Sigmoid colon (tissue), 7 donors: ENCODE measurements at places on chromosomes 6 and 20. TPM values are rescaled to one million over a fixed set of nuclear protein-coding genes. Genes with fewer than 3 reads are reported as not detected.

The LRFN2 gene
- total RNA-seq, result not detected

The SUMO4 gene
- 11.1 TPM for total RNA-seq

The RHAG gene
- 0.83 TPM for total RNA-seq

The IL20RA gene
- 1.8 TPM for total RNA-seq

GRCh38 chr20:37980383-37980782 lies 52.9 kb downstream of the TTI1 start:
- DNase-seq, result no peak
- H3K4me1 ChIP-seq, result no peaks in the 10 kb centered on the region
- peaks cover 3% of the 10 kb centered on the region for H3K36me3 ChIP-seq
- H3K27me3 ChIP-seq, result no peaks in the 10 kb centered on the region
- H3K4me3 ChIP-seq, result no peak overlapping the region
- H3K27ac ChIP-seq, result no peak overlapping the region

DNA sequence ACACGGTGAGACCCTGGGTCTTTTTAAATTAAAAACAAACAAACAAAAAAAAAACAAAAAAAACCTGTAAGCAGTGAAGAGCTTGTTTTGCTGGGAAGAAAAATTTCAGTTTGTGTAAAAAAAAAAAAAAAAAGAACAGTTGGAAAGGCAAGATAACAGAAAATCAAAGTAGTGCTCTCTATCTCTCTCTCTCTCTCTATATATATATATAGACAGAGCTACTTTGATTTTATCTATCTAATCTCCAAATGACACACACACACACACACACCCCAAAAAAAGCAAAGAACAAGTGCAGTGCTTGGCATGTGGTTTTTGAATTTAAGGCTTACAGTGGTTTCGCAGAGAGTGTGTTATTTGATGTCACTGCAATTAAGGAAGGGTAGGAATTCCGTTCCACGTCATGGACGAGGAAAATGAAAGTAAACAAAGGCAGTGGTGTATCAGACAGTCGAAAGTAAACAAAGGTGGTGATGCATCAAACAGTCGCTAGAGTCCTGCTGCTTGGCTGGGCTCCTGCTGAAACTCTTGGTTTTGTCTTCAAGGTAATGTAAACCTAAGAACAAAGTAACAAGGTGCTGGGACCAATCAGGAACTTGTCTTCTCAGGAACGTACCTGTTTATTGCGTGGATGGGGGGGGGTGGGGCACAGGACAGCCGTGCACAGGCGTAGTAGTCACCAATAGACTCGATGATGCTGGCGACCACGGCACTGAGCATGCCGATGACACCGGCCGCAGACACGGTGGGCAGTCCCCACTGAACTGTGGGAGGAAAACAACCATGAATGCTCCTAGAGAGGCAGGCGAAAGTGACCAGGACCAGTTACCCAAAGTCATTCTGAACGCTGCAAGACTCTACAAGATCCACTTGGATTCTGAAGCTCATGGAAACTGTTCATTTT lies 131.8 kb downstream of the SLC23A2 start:
- no peak overlapping the region for H3K4me3 ChIP-seq
- no peak overlapping the region for H3K27ac ChIP-seq
- no peaks in the 10 kb centered on the region for H3K27me3 ChIP-seq
- H3K4me1 ChIP-seq, result no peaks in the 10 kb centered on the region
- H3K36me3 ChIP-seq, result peaks cover 14% of the 10 kb centered on the region

DNA sequence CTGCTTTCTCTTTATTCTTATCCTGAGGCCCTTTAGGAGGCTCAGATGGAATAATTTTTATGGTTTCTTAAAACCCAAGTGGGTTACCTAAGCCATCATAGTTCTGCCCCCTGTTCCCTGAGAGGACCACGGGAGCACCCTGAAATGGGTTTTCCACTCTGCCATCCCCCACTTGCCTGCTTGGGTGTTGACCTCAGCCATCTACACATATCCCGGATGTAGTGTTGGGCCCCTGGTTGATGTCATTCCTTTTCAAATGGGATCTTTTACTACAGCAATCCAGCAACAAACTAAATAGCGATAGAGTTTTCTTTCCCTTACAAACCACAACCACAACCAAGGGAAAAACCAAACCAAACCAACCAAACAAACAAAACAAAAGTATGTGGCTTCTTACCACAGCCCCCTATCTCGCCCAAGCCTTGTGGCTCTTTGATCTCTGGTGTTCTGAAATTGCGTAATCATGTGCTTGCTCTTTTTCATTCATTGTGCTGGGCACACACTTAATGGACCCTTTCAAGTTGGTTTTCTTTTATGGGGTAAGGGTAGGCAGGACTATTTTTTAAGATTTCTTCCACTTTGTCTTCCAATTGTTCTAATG lies 154.9 kb downstream of the ESR1 start:
- no peaks in the 10 kb centered on the region for H3K27me3 ChIP-seq
- H3K4me1 ChIP-seq, result no peaks in the 10 kb centered on the region
- H3K27ac ChIP-seq, result no peak overlapping the region
- no peak for DNase-seq
- H3K4me3 ChIP-seq, result no peak overlapping the region

- no peak for DNase-seq
- H3K27ac ChIP-seq, result no peak overlapping the region
These were observed 90.6 kb upstream of the CD83 start for GRCh38 chr6:14026831-14027539.

- DNase-seq, result no peak
- H3K27me3 ChIP-seq, result no peaks in the 10 kb centered on the region
- no peaks in the 10 kb centered on the region for H3K36me3 ChIP-seq
- H3K27ac ChIP-seq, result peak overlapping the region; percentile 96
- peak overlapping the region; percentile 2 for H3K4me3 ChIP-seq
These were observed 141.6 kb upstream of the SHLD1 start for GRCh38 chr20:5608442-5609161.

- peaks cover 41% of the 10 kb centered on the region for H3K4me1 ChIP-seq
- peak overlapping the region; percentile 79 for H3K27ac ChIP-seq
- H3K36me3 ChIP-seq, result no peaks in the 10 kb centered on the region
- no peaks in the 10 kb centered on the region for H3K27me3 ChIP-seq
These were observed 116.3 kb downstream of the KIF13A start for GRCh38 chr6:17871189-17871519.

- no peak overlapping the region for H3K27ac ChIP-seq
- no peak overlapping the region for H3K4me3 ChIP-seq
- H3K27me3 ChIP-seq, result no peaks in the 10 kb centered on the region
- peaks cover 31% of the 10 kb centered on the region for H3K4me1 ChIP-seq
These were observed 88.9 kb upstream of the FOXP4 start for GRCh38 chr6:41457303-41457670.

GRCh38 chr20:63070301-63070625 lies 63.5 kb upstream of the BHLHE23 start:
- no peak overlapping the region for H3K27ac ChIP-seq
- no peak overlapping the region for H3K4me3 ChIP-seq
- no peaks in the 10 kb centered on the region for H3K36me3 ChIP-seq
- no peaks in the 10 kb centered on the region for H3K4me1 ChIP-seq
- peak; percentile 53 for DNase-seq
- H3K27me3 ChIP-seq, result peaks cover 67% of the 10 kb centered on the region

GRCh38 chr6:49646130-49646824 lies 9.6 kb upstream of the RHAG start:
- H3K36me3 ChIP-seq, result no peaks in the 10 kb centered on the region
- no peak for DNase-seq
- H3K4me1 ChIP-seq, result no peaks in the 10 kb centered on the region
- no peak overlapping the region for H3K4me3 ChIP-seq
- no peak overlapping the region for H3K27ac ChIP-seq
- no peaks in the 10 kb centered on the region for H3K27me3 ChIP-seq

- peak overlapping the region; percentile 70 for H3K4me3 ChIP-seq
- no peaks in the 10 kb centered on the region for H3K27me3 ChIP-seq
- H3K4me1 ChIP-seq, result peaks cover 41% of the 10 kb centered on the region
- DNase-seq, result no peak
These were observed 1.1 kb downstream of the CD164 start for GRCh38 chr6:109381061-109381746.

GRCh38 chr6:75943381-75943780 lies 129.1 kb downstream of the IMPG1 start:
- no peak overlapping the region for H3K4me3 ChIP-seq
- H3K36me3 ChIP-seq, result no peaks in the 10 kb centered on the region
- H3K27ac ChIP-seq, result no peak overlapping the region
- no peaks in the 10 kb centered on the region for H3K4me1 ChIP-seq
- no peak for DNase-seq

GRCh38 chr20:36284751-36285150 lies 21.4 kb upstream of the DLGAP4 start:
- peak; percentile 25 for DNase-seq
- H3K27me3 ChIP-seq, result peaks cover 3% of the 10 kb centered on the region
- H3K27ac ChIP-seq, result no peak overlapping the region
- no peaks in the 10 kb centered on the region for H3K36me3 ChIP-seq

- DNase-seq, result no peak
- no peak overlapping the region for H3K27ac ChIP-seq
- no peak overlapping the region for H3K4me3 ChIP-seq
- H3K36me3 ChIP-seq, result peaks cover 16% of the 10 kb centered on the region
- no peaks in the 10 kb centered on the region for H3K27me3 ChIP-seq
These were observed 58.8 kb upstream of the MPC1 start for GRCh38 chr6:166441325-166442078.

- no peak overlapping the region for H3K27ac ChIP-seq
- no peak overlapping the region for H3K4me3 ChIP-seq
- no peaks in the 10 kb centered on the region for H3K36me3 ChIP-seq
- H3K27me3 ChIP-seq, result no peaks in the 10 kb centered on the region
These were observed 38.8 kb downstream of the ISM1 start for GRCh38 chr20:13259921-13260320.
